Left renal cortex interstitium (tissue), 4 donors: ENCODE measurements at places on chromosomes 5 and 9. TPM values are rescaled to one million over a fixed set of nuclear protein-coding genes. Genes with fewer than 3 reads are reported as not detected.

Gene ZNF462
- polyA plus RNA-seq, result 19.7 TPM

Gene SNCAIP
- 22.8 TPM for polyA plus RNA-seq

DNA sequence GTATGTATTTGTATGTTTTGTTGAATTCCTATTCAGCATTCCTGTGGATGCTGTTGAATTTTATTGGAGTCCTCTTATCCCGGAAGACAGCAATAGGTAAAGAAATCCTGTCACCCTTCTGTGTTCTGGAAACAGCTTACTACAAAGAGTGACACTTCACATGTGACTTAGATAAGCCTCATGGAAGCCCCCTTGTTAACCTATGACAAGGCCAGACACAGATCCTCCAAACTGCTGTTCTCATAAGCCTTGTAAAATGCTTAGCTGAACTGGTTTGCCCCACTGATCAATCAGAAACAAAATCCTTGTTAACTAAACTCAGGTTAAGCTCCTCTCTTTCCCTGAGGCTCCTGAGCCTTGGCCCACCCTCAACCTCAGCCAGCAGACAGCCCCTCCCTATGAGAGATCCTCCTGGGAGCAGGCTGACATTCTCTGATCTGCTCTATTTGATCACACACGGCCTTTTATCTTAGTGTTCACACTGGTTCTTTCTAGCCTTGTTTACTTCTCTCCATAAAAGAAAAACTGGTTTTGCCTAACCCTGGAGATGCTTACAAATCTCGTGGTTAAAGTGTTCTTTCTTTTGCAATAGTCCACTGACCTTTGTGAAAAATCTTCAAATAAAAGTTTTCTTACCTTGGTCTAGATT is 29.4 kb upstream of the ATP6V1G1 start:
- no peak for DNase-seq

Gene LEAP2
- polyA plus RNA-seq, result 7.8 TPM

Gene NMUR2
- polyA plus RNA-seq, result 0.09 TPM

GRCh38 chr5:166712447-166713185 is 1578.8 kb upstream of the WWC1 start:
- DNase-seq, result no peak

Gene PLPPR1
- polyA plus RNA-seq, result 19.3 TPM

- DNase-seq, result no peak
These were observed 7.5 kb downstream of the NDFIP1 start for GRCh38 chr5:142115937-142116614.

Gene RFESD
- polyA plus RNA-seq, result 7.1 TPM

GRCh38 chr5:40291338-40291737 is 388.4 kb upstream of the PTGER4 start:
- no peak for DNase-seq

GRCh38 chr9:133918111-133918813 is 73.9 kb downstream of the VAV2 start:
- no peak for DNase-seq

Gene CARD6
- 2.5 TPM for polyA plus RNA-seq

Gene SMIM33
- not detected for polyA plus RNA-seq
